Activated T-cell treated with anti-CD3 and anti-CD28 coated beads, Interleukin-2, amount 50 U/mL, for 24 hours (primary cell): ENCODE measurements at places on chromosomes 16 and 17.

GRCh38 chr16:74726716-74727115 lies 26.1 kb upstream of the MLKL start:
- DNase-seq, result peak; percentile 51

DNA sequence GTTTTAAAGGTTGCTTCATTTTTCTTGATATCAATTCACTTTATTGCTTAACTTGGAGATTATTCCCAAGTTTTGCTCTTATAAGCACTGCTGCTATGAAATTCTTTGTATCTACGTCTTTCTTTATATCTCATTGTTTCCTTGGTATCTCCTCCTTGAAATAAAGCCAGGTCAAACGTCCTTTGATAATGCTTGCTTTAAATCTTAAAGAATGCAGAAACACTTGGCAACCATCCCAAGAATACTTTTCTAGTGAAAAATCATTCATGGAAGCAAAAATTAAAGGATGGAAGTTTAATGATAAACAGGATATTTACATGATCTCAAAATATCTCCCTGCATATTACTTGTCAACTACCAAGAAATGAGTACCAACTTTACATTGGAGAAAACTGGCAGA lies 175.2 kb downstream of the CPPED1 start:
- DNase-seq, result no peak

- DNase-seq, result no peak
These were observed 16.0 kb downstream of the MAP2K6 start for GRCh38 chr17:69430488-69430887.

GRCh38 chr17:9109933-9110332 lies 88.6 kb downstream of the NTN1 start:
- no peak for DNase-seq

- DNase-seq, result no peak
These were observed 132.2 kb downstream of the SKAP1 start for GRCh38 chr17:48297825-48298224.

GRCh38 chr17:82870541-82870940 lies 30.7 kb upstream of the ZNF750 start:
- no peak for DNase-seq

GRCh38 chr17:1625581-1625980 lies 3.1 kb downstream of the SLC43A2 start:
- no peak for DNase-seq

GRCh38 chr17:51164911-51165679 lies 1.1 kb upstream of the NME2 start:
- no peak for DNase-seq

DNA sequence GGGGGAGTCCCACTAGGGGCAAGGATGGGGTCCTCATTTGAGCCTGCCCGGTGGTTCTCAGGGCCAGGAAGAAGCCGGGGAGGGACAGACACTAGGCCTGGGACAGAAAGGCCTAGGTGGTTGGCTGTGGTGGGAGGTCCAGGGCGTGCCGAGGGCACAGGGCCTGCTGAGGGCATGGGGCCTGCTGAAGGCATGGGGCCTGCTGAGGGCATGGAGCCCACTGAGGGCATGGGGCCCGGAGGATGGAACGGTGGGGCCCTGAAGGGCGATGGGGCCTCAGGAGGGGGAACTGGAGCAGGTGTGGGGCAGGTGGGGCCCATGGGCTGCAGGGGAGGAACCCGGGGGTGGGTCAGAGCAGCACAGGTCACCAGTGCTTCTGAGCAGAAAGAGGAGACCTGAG lies 31.2 kb downstream of the PELP1 start:
- no peak for DNase-seq

- DNase-seq, result no peak
These were observed 503 bp upstream of the TBX4 start for GRCh38 chr17:61451538-61452300.

GRCh38 chr16:58639230-58639629 lies 9.6 kb upstream of the CNOT1 start:
- DNase-seq, result no peak

GRCh38 chr17:41785091-41785858 lies 1.2 kb downstream of the JUP start:
- no peak for DNase-seq

- DNase-seq, result no peak
These were observed 4.7 kb upstream of the WDR24 start for GRCh38 chr16:694863-695354.

- DNase-seq, result no peak
These were observed 1.5 kb downstream of the SPNS2 start for GRCh38 chr17:4500191-4500571.

GRCh38 chr16:21060027-21060510 lies 90.6 kb downstream of the DNAH3 start:
- no peak for DNase-seq

- no peak for DNase-seq
These were observed 22.1 kb downstream of the SLC7A6 start for GRCh38 chr16:68286153-68287074.

GRCh38 chr17:45906927-45907622 lies 12.7 kb downstream of the MAPT start:
- peak; percentile 44 for DNase-seq

DNA sequence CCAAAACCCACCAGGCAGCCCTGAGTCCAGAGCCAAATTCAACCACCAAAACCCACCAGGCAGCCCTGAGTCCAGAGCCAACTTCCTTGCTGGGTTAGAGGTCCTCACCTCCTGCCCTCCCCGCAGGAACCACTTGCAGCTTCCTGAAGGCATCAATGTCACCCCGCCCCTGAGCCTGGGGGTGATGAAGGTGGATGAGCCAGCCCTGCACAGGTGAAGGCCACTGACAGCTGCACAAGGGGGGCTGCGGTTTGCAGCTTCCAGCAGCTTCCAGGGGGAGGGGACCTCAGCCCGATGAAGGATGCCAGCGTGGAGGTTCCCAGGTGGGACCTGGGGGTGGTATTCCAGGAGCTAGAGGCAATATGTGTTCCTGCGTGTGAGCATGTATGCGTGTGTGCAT lies 7.6 kb upstream of the CSNK1D start:
- DNase-seq, result no peak

GRCh38 chr16:58009856-58010416 lies 8.7 kb downstream of the USB1 start:
- DNase-seq, result no peak

DNA sequence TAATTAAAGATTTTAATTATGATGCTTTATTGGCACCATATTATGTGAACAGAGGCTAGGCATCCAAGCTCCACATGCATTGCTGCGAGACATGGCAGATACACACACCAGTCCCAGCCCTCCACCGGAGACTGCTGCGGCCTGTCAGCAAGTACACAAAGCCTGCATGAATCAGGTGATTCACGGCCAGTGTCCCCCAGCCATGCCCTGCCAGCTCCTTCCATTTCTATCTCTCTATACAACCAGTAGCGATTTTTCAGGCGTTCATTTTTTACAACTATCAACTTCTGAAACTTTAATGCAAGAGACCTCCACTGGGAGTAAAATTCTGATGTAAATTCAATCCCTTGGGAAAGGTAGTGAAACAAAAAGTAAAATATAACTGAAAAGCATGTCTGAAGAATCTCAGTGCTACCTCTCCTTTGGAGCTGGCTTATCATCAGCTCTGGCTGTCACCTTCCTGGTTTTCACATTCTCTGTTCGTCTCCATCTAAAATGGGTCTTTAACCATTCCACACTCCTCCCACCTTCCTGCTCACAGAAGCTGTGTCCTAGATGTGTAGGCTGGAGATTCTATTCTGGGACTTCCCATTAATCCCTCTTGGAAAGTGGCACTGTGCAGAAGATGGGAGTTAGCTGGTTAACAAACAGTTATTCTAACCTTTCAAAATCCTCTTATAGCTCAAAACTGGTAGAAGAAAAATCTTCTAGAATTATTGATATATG lies 32.2 kb downstream of the HS3ST3A1 start:
- DNase-seq, result no peak

- DNase-seq, result no peak
These were observed 6.2 kb upstream of the AGRP start for GRCh38 chr16:67489401-67490083.

- DNase-seq, result no peak
These were observed 55.9 kb downstream of the USP22 start for GRCh38 chr17:20986767-20987510.

DNA sequence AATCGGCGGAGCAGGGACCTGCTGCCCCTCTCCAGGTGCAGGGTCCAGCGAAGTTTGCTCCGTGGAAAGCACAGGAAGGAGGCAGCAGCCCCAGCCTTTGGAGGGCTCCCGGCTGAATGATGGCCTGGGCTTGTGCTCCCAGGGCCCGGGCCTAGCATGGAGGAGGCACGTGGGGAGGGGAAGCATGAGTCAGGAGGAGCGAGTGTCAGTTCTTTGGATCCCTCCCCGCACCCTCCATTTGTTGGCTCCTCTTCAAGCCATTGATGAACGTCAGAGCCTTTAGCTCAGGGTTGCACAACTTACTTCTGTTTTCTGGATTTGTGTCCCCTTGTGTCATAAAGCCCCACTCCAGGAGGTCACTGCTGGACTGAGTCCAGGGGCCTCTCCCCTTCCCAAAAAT lies 25.8 kb downstream of the TTYH2 start:
- DNase-seq, result no peak

DNA sequence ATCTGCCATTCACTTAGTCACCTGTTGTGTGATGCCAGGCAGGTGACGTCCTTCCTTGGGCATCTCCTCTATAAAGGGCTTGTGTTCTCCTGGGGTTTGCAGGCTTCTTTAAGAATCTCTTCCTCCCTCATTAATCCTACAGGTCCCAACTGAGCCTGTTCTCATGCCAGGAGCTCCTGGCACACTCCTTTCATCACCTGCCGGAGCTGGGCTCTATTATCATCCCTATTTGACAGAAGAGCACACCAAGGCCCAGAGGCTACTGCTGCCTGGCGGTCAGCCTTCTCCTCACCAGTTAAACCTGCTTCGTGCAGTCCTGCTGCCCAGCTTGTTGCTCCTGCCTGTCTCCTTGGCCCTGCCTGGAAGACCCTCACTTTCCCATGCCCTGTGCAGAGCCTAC lies 51.2 kb downstream of the RAI1 start:
- no peak for DNase-seq
